ENCODE measurements at places on chromosomes 5 and 9.

DNA sequence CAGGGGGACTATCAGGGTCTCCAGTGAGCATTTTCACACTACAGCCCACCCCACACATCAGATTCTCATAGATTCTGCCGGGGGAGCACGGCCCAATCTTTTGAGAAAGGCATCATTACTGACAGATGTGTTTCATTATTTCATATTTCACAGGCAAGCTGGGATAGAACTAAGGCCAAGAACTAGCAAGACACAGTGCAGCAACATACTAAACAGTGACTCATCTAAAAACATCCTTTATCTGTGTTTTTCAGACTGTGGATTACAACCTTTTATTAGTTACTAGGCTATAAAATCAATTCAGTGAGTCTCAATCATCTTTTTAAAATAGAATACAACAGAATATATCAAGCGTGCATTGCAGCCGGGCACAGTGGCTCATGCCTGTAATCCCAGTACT lies 59.8 kb downstream of the CPLANE1 start:
- DNase-seq = no peak

DNA sequence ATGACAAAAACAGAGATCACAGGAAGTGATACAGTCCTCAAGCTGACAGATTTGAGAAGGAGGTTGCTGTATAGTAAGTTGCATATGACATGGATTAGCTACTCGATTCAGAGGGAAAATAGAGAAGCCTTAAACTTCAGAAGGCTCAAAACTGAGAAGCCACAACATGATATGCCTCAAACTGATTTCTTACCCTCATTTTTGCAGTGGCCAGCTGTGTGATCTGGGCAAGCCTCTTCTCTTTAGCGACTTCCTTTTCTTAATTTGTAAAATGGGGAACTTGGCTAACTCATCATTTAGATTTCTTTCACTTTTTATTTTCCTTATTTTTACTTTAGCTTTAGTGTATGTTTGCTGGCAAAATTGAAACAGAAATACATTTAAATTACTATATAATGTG lies 421.1 kb downstream of the KIF4B start:
- peak; percentile 1 for DNase-seq

GRCh38 chr9:137189297-137190295 lies 1.1 kb downstream of the SSNA1 start:
- no peak for DNase-seq

DNA sequence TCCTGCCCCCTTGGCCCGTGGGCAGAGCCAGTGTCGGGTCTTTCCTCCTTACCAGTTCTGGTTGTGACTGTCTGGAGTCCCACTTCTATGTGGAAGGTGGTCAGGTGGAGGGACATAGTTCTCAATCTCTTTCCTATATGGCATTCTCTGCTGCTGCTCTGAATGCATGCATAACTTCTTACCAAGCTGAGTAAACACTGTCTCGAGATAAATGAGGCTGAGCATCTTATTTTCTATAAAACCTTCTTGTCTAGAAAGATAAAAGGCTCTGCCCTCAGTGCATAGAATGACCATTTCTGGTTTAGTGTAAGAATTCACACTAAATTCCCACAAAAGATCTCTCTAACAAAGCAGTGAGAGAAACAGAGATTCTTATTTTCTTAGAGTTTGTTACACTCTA lies 106.2 kb upstream of the TBC1D2 start:
- DNase-seq = no peak

DNA sequence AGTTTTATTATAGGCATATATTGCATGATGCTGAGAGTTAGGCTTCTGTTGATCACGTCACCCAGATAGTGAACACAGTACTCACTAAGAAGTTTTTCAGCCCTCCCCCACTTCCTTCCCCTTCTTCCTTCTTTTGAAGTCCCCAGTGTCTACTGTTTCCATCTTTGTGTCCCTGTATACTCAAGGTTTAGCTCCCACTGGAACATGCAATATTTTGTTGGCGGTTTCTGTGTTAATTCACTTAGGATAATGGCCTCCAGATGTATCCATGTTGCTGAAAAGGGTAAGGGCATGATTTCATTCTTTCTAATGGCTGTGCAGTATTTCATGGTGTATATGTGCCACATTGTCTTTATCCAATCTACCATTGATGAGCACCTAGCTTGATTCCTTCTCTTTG lies 764.3 kb downstream of the MTRR start:
- no peak for DNase-seq

- no peak for DNase-seq
Measured at GRCh38 chr5:149938279-149938678, 6.3 kb downstream of the PDE6A start.

GRCh38 chr9:33140401-33141360 lies 26.5 kb downstream of the B4GALT1 start:
- DNase-seq = no peak

DNA sequence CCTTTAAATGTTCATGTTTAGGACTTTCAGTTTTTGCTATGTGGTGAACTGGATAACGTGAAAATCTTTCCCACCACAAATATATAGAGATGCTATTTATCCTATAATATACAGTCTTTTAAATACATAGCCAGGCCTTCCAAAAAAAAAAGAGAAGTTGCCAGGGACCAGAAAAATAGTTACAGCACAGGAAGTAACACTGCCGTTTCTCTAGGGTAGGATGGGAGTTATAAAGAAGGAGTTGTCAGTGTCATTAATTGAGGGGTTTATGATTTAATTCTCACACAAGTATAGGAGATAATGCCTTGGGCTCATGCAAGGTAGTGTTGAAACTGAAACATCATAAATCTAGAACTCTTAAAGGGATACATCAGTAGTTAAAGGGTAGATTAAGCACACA lies 83.9 kb downstream of the LRRC70 start:
- no peak for DNase-seq

DNA sequence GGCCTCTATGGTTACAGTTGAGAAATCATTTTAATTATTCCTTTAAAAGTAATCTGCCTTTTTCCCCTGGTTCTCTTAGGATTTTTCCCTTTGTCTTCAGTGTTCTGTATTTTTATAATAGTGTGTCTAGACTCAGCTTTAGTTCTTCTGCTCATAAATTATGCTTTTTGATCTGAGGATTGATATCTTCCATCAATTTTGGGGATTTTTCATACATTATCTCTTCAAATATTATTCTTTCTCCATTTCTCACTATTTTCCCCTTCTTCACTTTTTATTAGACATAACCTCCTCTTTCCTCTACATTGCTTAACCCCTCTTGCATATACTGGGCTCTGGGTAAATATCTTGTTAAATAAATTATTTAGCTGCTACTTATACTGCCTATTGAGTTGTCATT lies 36.3 kb upstream of the IL13 start:
- DNase-seq = no peak

GRCh38 chr5:81247441-81247972 lies 14.4 kb downstream of the CKMT2 start:
- DNase-seq = no peak

DNA sequence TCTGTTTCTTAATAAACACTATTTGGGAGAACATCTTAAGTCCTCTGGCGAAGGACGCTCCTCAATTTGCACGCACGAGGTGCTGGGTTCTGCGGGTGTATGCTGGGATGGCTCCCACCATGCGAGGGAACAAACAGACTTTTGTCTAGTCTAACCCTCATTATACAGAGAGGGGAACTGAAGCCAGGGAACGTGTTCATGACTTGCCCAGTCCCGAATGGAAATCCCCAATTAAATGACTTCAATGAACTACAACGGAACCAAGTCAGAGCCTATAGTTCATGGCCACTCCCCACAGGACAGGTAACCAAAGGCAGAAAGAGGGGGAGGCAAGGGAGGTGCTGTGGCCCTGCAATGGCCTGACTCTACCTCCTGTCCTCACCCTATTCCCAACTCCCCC lies 9.3 kb downstream of the TLE1 start:
- no peak for DNase-seq

DNA sequence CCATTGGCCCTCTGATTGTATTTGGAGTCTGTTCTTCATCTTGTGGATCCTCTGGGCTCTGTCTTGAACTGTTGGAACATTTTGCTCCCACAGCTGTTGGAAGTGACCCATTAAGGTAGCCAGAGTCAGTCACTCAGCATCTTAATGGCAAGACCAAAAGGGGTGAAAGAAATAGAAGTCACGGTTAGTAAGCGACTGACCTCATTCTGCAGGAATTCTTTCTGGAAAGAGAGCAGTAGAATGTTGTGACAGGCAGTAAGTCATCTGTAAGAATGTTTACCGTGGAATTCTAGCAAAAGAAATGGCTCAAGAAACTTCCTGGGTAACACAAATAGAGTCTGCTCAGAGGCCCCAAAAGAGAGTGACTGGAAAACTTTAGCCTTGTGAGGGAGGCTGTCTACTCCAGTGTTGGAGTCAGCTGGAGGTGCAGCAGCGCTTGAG lies 28.6 kb upstream of the TNC start:
- DNase-seq = no peak
